Esophagus muscularis mucosa (tissue), 4 donors: ENCODE measurements at places on chromosomes 1 and 21. TPM values are rescaled to one million over a fixed set of nuclear protein-coding genes. Genes with fewer than 3 reads are reported as not detected.

CCDC30 gene
- total RNA-seq = 0.99 TPM

GPR157 gene
- 2.5 TPM for total RNA-seq

HLX gene
- 8.7 TPM for total RNA-seq

DFFA gene
- total RNA-seq = 17.9 TPM

DNA sequence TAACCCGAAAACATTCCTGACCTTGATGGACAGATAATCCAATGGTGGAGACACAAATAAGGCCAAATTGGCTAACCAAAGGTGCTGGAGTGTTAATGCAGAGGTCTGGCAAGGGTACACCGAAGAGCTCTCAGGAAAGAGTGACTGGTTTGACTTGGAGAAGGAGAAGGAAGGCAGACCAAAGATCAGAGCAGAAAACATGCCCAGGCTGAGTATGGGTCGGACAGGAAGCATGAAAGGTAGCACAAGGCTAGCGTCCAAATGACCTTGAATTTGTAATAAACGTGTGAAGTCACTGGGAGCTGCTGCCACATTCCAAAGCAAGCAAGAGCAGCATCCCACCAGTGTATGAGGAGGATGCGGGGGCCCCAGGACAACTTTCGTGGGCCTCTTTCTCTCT is 45.7 kb downstream of the APP start:
- DNase-seq = no peak
- H3K4me1 ChIP-seq = peaks cover 73% of the 10 kb centered on the region

- no peak overlapping the region for H3K27ac ChIP-seq
- H3K27me3 ChIP-seq = no peaks in the 10 kb centered on the region
- H3K4me1 ChIP-seq = no peaks in the 10 kb centered on the region
- no peak overlapping the region for H3K4me3 ChIP-seq
- no peak for DNase-seq
- no peaks in the 10 kb centered on the region for H3K36me3 ChIP-seq
Observed at GRCh38 chr1:199931666-199932377, 95.7 kb upstream of the NR5A2 start.

DNA sequence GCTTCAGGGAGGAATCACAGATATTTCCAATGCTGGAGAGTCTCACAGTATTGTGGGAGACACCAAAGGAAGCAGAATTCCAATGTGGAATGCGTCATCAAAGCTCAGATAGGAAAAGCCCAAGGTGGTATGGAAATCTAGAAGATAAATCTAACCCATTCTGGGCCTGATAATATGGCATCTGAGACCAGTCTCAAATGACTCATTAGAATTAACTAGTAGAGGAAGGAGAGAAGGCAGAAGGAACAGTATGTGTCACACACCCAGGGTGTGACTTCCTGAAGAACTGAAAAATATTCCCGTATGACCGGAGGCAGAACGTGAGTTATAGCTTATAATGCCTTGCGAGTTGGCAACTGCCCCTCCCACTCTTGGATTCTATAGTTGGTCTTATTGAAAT is 499.2 kb downstream of the PLPP3 start:
- DNase-seq = no peak
- peak overlapping the region; percentile 41 for H3K27ac ChIP-seq
- no peaks in the 10 kb centered on the region for H3K27me3 ChIP-seq
- no peaks in the 10 kb centered on the region for H3K4me1 ChIP-seq

GRCh38 chr1:29362116-29362515 is 125.8 kb downstream of the PTPRU start:
- peaks cover 37% of the 10 kb centered on the region for H3K27me3 ChIP-seq
- H3K4me3 ChIP-seq = no peak overlapping the region
- DNase-seq = no peak
- H3K27ac ChIP-seq = no peak overlapping the region
- H3K36me3 ChIP-seq = no peaks in the 10 kb centered on the region
- H3K4me1 ChIP-seq = no peaks in the 10 kb centered on the region

DNA sequence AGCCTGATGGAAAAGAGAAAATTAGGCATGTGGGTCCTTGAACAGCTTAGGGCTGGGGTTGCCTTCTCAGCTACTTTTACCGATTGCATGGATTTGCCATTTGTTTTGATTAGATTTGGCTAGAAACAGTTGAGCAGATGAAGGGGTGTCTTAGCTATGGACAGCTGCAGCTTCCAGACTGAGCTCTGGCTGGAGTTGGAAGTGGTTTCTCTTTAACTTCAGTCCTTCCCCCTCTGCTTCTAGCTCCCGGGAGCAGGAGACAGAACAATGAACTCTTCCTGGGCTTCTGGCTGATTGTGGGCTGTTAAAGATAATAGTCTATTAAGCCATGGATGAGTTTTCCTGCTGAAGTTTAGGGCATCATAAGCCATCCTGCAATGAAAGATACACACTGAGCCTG is 50.7 kb downstream of the UBE2T start:
- H3K4me1 ChIP-seq = no peaks in the 10 kb centered on the region
- no peaks in the 10 kb centered on the region for H3K27me3 ChIP-seq
- H3K27ac ChIP-seq = no peak overlapping the region
- no peaks in the 10 kb centered on the region for H3K36me3 ChIP-seq

DNA sequence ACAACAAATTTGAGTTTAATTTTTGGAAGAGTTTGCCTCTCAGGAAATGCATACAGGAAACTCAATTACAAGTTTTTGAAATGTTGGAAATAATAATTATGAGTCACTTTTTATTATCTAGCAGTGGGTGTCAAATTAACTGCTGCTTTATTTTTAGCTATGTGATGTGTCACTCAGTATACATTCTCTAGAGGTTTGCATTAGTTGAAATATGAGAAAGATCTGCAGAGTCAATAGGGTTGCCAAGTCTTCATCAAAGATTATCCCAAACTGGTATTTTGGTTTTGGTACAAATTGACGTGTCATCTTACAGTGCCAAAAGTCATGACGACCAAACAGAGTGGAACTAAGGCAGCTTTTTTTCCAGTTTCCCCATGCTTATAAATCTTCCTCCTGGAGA is 54.3 kb upstream of the DIPK1A start:
- no peaks in the 10 kb centered on the region for H3K27me3 ChIP-seq
- H3K36me3 ChIP-seq = no peaks in the 10 kb centered on the region
- no peak for DNase-seq
- no peak overlapping the region for H3K27ac ChIP-seq

GRCh38 chr1:119859647-119860046 is 36.7 kb downstream of the ADAM30 start:
- H3K36me3 ChIP-seq = no peaks in the 10 kb centered on the region
- no peaks in the 10 kb centered on the region for H3K27me3 ChIP-seq
- no peak overlapping the region for H3K27ac ChIP-seq
- no peak overlapping the region for H3K4me3 ChIP-seq
- DNase-seq = peak; percentile 14

DNA sequence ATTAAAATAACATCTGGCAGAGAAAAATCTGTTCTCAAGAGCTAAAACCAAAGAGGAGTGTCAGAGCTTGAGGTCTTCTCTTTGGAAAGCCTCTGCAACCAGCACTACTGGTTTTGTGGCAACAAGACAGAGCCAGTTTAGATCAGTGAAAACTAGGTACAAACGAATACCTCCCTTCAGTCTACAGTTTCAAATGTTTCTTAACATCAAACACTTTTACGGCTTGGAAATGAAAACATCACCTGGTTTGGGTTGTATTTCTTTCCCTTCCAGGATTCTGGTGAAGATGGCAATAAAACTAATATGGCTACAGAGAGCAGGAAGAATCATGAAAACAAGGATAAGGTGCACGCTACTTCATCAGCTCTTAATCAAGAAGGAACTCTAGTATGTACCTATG is 339.4 kb upstream of the ESRRG start:
- DNase-seq = no peak
- no peaks in the 10 kb centered on the region for H3K4me1 ChIP-seq
- H3K27ac ChIP-seq = no peak overlapping the region
- H3K27me3 ChIP-seq = no peaks in the 10 kb centered on the region
- no peak overlapping the region for H3K4me3 ChIP-seq
- H3K36me3 ChIP-seq = no peaks in the 10 kb centered on the region

- no peak overlapping the region for H3K27ac ChIP-seq
- no peaks in the 10 kb centered on the region for H3K36me3 ChIP-seq
- H3K4me3 ChIP-seq = no peak overlapping the region
- H3K27me3 ChIP-seq = no peaks in the 10 kb centered on the region
Observed at GRCh38 chr1:97372531-97372930, 548.3 kb downstream of the DPYD start.

GRCh38 chr1:51661081-51661518 is 44.2 kb downstream of the OSBPL9 start:
- H3K27ac ChIP-seq = peak overlapping the region; percentile 53
- DNase-seq = no peak
- H3K4me1 ChIP-seq = peaks cover 52% of the 10 kb centered on the region
- H3K4me3 ChIP-seq = no peak overlapping the region
- H3K36me3 ChIP-seq = no peaks in the 10 kb centered on the region
- no peaks in the 10 kb centered on the region for H3K27me3 ChIP-seq

GRCh38 chr1:202961220-202961880 is 3.2 kb upstream of the ADIPOR1 start:
- H3K27ac ChIP-seq = no peak overlapping the region
- H3K4me3 ChIP-seq = no peak overlapping the region
- DNase-seq = no peak
- H3K27me3 ChIP-seq = no peaks in the 10 kb centered on the region
- peaks cover 27% of the 10 kb centered on the region for H3K4me1 ChIP-seq
